ENCODE measurements at places on chromosomes 1 and 21.
A peak's percentile ranks its signal among the peaks of the same experiment; 100 is the strongest.

GRCh38 chr1:200530623-200531261 lies 89.8 kb downstream of the KIF14 start:
- peak; percentile 71 for DNase-seq

DNA sequence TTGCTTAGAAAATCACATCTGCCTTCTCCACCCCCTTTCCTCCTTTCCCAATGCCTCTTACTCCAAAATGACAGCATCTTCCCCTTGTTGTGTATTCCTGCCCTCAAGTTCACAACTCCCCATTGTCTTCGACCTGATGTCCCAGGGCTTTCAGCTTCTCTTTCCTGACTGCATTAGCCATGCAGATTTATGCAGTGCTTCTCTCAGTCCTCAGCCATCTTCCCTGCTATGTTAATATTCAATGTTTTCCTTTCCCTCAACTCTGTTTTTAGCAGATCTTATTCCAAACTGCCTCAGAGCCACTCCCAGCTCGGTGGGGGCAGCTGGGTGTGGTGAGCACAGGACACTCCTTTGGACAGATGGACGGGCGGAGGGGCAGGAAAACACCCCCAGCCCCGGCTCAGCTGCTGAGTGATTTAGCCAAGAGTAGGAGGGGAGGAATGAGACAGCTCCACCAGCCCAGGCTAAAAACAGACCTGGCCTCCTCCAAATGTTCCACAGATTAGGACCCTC lies 71.0 kb downstream of the CD2 start:
- DNase-seq, result no peak

- DNase-seq, result no peak
Measured at GRCh38 chr1:89257041-89257440, 15.6 kb downstream of the GBP5 start.

- DNase-seq, result no peak
Measured at GRCh38 chr1:178937695-178938094, 66.8 kb upstream of the ANGPTL1 start.

DNA sequence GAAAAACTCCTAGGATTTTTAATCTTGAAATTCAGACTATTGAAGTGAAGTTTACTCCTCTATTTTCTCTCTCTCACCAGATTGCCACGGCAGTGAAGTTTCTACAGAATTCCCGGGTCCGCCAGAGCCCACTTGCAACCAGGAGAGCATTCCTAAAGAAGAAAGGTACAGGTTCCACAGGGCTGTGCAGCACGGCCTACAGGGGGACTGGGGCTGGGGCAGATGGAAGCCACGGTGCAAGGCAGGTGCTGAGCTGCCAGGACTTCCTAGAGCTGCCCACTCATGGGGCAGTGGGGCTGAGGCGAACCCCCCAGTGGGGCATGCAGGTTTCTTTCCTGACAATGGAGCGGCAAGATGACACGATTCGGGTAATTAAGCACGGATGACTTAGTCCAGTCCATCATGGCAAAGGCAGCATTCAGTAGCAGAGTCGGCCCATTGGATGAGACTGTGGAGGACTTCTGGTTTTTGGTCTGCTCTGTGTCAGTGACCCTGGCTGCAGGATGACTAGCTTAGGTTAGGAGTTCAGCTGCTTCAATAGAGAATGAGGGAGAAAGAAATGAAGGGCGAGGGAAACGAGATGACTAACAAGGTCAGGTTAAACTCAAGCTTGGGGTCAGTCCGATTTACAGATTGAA lies 61.5 kb downstream of the PEX14 start:
- DNase-seq, result no peak

Data from naive thymus-derived CD8-positive, alpha-beta T cell (primary cell).